Activated CD4-positive, alpha-beta T cell treated with anti-CD3 and anti-CD28 coated beads, Interleukin-2, amount 50 U/mL, for 1 hour (primary cell): ENCODE measurements at places on chromosomes 1 and 21.

- DNase-seq, result no peak
Measured at GRCh38 chr1:17404034-17404684, 32.2 kb downstream of the PADI6 start.

- no peak for DNase-seq
Measured at GRCh38 chr1:230824919-230825721, 43.2 kb downstream of the C1orf198 start.

DNA sequence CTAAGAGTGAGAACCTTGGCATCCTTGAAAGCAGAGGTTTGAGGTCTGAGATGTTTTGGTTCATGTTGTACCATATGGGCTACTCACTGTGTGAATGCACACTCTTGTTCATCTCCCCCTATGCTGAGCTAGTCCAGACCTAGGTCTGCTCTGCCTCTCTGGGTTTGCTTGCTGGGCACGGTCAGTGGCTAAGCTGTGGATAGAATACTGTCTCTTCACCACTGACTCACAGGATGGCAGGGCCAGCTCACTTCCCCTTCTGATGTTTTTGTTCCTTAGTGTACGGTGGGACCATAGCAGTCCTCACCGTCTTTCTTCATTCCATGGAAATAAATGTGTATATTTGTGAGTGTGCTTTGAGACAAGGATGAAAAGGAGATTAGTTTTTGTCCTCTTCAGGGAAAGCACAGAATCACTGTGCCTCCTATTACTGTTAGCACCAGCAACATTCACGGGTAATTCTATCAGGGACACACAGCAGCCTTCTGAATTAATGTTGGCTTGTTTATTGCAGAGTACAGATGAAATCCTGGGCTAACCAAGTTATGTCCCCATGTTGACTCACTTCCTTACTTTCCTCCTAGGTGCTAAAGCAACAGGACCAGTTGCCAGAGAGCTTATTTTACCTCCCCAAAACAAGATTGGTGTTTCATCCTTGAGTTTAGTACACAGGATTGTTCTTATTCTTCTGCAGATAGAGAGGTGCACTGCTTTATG is 56.9 kb upstream of the IVNS1ABP start:
- DNase-seq, result no peak

- DNase-seq, result no peak
Measured at GRCh38 chr21:29307718-29308455, 9.2 kb downstream of the BACH1 start.

DNA sequence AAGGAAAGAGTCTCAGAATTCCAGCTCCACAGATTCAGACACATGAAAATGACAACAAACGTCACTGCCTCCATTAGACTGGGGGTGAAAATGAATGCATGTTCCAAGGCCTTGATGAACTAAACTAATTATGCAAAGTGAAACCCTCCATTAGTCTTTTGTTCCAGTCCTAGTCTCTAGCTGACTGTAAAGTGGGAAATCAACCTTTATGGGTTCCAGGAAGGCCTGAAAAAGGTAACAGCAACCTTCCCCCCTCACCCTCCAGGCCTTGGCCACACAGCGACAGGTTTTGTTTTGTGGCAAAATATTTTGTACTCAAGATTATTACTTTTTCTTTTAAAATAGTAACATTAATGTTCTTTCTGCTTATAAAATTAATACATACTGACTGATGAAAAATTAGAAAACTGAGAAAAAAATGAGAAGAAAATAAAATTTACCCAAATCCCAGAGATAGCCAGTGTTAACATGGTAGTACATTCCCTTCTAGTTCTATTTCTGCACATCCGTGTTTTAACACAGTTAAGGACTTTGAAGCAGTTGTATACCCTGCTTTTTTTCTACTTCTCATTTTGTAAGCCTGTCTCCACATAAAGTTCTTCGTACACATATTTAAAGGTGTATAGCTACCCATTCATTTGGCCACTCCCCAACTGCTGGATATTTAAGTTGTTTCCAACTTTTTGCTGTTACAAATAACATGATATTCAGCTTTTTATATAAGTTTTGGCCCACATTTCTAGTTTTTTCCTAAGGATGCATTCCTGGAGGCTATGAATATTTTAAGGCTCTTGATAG is 60.9 kb downstream of the CD2 start:
- no peak for DNase-seq

- no peak for DNase-seq
Measured at GRCh38 chr1:18178111-18178510, 70.5 kb downstream of the IGSF21 start.

GRCh38 chr21:33171616-33172169 is 58.0 kb upstream of the IFNAR2 start:
- no peak for DNase-seq

GRCh38 chr1:98277118-98277517 is 356.3 kb upstream of the DPYD start:
- no peak for DNase-seq

- peak; percentile 31 for DNase-seq
Measured at GRCh38 chr1:110875216-110875731, 2.3 kb downstream of the CD53 start.

DNA sequence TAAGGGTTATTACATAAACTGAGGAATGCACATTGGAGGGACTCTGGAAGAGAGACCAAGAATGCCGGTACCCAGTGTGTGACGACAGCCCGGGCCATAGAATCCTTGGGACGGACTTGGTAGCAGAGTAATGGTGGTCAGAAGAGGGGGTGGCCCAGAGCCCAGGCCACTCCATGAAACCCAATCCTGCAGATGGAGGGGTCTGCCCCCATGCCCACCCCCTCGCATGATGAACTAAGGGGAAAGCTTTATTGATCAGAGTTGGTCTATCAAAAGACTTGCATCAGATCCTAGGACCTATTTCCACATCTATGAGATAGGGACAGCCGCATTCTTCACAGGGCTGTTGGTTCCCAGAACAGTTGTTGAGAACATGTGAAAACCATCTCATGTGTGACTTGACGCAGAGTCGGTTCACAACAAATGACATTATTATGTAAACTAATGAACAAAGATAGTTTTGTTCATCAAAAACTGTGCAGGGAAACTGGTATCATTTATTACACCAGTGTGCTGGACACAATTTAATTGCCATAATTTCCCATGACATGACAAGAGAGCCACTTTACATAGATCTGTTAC is 21.5 kb upstream of the SDC3 start:
- no peak for DNase-seq

GRCh38 chr1:173134029-173134428 is 73.1 kb downstream of the TNFSF4 start:
- DNase-seq, result no peak

GRCh38 chr21:37145635-37146111 is 72.6 kb downstream of the TTC3 start:
- no peak for DNase-seq

- no peak for DNase-seq
Measured at GRCh38 chr1:22852144-22852655, 120.5 kb downstream of the LACTBL1 start.

GRCh38 chr1:68331117-68331865 is 99.0 kb upstream of the WLS start:
- DNase-seq, result no peak

DNA sequence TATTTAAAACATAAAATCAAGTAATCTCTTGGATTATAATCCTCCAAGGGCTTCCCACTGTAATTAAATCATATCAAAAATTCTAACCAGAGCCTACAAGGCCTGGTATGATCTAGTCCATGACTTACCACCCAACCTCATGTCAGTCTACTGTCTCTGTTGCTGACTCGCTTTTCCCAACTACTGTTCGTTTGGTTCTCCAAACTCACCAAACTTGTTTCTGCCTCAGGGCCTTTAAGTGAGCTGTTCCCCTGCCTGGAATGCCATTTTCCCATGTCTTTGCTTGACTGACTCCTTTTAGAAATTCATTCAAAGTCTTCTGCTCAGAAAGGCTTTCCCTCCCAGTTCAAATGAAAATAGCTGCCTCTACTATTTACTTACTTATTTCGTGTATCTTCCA is 95.9 kb downstream of the ZC3H11B start:
- no peak for DNase-seq

GRCh38 chr1:94063379-94063778 is 57.6 kb downstream of the ABCA4 start:
- DNase-seq, result no peak

DNA sequence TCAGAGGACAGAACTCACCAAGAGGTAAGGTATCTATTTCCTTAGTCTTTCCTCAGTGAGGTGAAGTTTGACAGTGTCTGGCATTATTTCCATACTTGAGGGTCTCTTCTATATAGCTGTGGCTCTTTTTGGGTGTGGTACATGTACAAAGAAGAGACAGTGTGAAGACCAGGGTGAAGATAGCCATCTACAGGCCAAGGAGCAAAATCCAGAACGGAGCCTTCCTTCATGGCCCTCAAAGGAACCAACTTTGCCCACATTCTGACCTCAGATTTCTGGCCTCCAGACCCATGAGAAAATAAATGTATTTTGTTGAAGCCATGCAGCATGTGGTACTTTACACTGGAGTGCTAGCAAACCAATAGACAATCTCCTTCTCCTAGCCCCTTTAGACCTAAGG is 858.5 kb upstream of the B3GALT2 start:
- no peak for DNase-seq

DNA sequence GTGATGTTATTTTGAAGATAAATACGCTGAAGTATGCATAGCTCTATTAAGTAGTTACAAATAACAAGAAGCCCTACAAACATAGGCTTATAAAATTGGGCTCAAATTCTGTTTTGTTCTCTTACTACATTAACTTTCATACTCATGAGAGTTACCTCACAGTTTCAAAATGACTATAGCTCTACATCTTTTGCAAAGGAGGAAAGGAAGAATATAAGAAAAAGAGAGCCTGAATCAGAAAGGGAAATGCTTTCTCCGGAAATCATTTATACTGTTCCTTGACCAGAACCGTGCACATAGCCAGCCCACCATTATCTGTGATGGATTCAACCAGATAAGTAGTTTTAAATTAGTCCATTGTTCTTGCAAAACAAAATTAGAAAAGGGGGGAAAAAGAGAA is 1252.1 kb downstream of the NCAM2 start:
- no peak for DNase-seq

GRCh38 chr1:3727042-3727824 is 25.0 kb upstream of the CCDC27 start:
- DNase-seq, result no peak

DNA sequence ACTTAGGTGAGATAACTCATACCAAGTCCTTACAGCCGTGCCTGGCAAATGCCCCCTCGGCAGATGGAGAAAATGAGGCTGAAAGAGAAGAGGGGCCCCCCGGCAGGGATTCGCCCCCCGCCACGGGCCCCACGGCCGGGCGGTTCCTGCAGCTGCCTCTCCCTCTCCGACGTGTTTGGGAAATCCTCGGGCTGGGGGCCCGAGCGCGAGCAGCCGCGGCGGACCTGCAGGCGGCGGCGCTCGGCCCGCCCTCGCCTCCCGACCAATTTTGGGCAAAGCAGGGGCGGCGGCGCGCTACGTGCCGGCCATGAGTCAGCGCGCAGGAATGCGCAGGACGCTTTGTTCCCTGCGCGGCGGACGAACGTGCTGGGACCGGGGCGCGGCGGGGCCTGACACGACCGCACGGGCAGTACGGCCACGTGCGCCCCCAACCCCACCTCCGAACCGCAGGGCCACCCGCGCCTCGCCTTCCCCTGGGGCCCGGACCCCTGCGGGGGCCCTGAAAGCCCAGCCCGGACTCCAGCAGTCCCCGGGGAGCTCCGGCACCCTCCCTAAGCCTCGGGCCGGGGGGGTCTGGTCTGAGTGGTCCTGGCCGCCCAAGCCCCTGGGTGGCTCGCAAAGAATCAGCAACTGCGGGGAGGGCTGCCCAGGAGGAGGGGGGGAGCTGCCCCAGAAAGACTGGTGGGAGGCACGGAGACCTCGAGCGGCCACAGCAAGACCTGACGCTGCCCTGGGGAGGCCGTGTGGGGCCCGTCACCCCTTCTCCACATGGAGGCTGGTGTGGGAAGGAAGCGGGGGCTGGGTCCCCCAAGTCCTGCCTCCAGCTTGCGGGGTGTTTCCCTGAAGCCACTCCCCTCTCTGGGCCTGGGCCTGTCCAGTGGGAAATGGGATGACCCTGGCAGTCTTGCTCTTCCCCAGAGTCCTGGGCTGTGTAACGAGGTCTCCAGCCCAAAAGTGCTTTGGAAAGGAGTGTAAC is 11.9 kb upstream of the EDN2 start:
- no peak for DNase-seq

DNA sequence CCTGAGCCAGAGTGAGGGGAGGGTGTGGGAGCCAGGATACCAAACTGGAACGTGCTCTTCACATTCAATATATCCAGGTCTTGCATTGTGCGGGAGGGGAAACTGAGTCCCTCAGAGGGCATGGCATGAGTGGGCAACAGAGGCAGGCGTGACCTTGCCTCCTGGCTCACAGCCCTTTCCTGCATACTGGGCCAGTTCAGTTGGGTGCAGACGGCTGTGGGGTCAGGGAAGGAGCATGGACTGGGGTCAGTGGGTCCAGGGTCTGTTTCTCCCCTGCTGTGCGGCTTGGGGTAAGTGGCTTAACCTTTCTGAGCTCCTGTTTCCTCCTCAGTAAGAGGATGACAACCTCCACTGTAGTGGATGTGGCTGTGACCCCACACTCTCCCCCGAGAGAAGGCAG is 16.6 kb downstream of the SERINC2 start:
- no peak for DNase-seq

- no peak for DNase-seq
Measured at GRCh38 chr1:234395297-234395696, 22.0 kb downstream of the COA6 start.

- no peak for DNase-seq
Measured at GRCh38 chr1:176701151-176701866, 238.3 kb downstream of the PAPPA2 start.

GRCh38 chr1:15042866-15043265 is 110.7 kb upstream of the TMEM51 start:
- DNase-seq, result no peak

- no peak for DNase-seq
Measured at GRCh38 chr21:17671733-17672132, 59.0 kb upstream of the BTG3 start.

DNA sequence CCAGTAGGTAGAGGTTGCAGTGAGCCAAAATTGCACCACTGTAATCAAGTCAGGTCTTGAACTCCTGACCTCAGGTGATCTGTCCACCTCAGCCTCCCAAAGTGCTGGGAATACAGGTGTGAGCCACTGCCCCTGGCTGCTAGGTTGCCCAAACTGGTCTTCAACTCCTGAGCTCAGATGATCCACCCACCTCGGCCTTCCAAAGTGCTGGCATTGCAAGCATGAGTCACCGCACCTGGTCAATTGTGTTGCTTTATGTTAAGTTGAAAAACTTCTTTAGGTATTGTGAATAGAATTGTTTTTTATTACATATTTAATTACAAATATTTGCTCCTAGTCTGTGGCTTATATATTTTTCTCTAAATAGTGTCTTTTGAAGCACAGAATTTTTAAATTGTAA is 80.5 kb downstream of the PRKAB2 start:
- no peak for DNase-seq

GRCh38 chr1:119714583-119714982 is 2.8 kb downstream of the PHGDH start:
- no peak for DNase-seq

- peak; percentile 26 for DNase-seq
Measured at GRCh38 chr21:42666023-42666747, 12.8 kb downstream of the PDE9A start.

- no peak for DNase-seq
Measured at GRCh38 chr1:97668945-97669344, 251.9 kb downstream of the DPYD start.

GRCh38 chr1:99500541-99500940 is 145.4 kb upstream of the PALMD start:
- DNase-seq, result no peak

GRCh38 chr1:45621895-45622523 is 1.8 kb downstream of the CCDC17 start:
- no peak for DNase-seq
